ENCODE measurements at places on chromosomes 16 and 17.
A peak's percentile ranks its signal among the peaks of the same experiment; 100 is the strongest.

DNA sequence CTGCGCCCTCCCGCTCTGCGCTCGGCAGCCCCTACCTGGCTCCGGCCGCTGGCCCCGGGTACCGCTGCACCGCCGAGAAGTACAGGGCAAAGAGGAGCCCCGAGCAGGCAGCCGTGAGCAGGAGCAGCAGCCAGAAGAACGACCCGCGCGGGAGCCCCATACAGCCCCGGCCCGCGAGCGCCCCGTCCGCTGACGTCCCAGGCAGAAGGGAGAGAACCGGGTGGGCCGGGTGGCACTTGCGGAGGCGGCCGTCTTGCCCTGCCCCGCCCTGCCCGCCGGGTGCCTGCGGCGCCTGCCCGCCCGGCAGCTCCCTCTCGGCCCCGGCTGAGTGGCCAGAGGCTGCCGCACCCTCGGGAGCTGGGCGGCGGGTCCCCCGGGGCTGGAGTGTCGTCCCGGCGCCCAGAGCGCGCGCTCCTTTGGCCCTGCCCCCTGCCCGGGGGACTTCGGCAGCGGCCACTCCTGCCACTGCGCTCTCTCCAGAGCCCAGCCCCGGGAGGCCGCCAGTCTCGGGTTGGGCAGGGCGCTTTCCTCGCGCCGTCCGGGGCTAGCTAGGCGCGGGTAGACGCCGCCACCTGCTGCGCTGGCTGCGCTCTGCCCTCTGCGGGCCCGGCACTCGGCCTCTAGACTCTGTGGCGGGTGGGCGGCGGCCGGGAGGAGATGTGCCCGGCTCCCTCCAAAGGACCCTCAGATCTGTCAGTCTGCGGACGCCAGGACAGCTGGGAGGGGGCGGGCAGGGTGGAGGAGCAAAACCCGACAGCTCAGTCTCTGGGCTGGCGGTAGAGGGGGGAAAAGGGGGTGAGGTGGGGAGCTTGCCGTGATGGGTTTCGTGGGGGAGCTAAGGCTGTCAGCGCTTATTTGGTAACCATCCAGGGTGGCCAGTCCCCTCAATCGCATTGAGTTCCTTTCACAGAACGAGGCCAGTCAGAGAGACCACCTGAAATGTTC lies at the start of gene ST6GALNAC2:
TSS of gene ST6GALNAC2 (minus strand) at position 212 of the 945 bp plus-strand sequence. CDS start at position 160, 52 bp downstream.
- peak; percentile 72 for DNase-seq

- DNase-seq = no peak
Observed at GRCh38 chr17:60300949-60301348, 91.0 kb downstream of the USP32 start.

DNA sequence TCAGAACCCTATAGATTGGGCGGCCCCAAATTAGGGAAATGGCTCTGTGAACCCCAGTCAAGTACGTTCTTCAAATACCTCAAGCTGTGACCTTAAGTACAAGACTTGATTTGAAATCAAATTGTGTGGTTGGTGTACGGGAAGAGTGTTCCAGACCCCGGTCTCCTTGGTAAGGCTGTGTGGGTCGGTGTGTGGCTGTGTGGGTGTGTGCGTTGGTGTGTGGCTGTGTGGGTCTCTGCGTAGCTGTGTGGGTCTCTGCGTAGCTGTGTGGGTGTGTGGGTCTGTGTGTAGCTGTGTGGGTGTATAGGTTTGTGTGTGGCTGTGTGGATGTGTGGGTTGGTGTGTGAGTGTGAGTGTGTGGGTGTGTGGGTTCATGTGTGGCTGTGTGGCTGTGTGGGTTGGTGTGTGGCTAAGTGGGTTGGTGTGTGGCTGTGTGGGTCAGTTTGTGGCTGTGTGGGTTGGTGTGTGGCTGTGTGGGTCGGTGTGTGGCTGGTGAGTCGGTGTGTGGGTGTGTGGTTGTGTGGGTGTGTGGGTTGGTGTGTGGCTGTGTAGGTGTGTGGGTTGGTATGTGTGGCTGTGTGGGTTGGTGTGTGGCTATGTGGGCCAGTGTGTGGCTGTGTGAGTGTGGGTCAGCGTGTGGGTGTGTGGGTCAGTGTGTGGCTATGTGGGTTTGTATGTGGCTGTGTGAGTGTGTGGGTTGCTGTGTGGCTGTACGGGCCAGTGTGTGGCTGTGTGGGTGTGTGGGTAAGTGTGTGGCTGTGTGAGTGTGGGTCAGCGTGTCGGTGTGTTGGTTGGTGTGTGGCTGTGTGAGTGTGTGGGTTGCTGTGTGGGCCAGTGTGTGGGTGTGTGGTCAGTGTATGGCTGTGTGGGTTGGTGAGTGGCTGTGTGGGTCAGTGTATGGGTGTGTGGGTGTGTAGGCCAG lies 238.7 kb upstream of the ZFHX3 start:
- no peak for DNase-seq

DNA sequence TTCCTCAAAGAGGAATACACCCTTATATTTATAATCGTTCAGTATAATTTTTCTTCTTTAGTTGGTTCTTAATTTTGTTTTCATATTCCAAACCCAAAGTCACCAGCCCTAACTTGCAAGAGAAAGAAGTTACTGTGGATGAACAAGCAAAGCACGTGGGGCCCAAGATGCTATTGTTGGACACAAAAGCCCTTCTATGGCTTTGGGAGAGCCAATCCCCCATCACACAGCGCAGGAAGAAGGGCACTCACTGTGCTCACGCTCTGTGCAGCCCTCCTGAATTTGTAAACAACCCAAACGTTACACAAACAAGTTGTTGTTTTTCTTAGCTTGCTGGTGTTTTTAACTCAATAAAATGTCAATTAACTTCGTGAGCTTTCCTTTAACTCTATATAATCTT lies 22.5 kb downstream of the SPPL2C start:
- DNase-seq = no peak

DNA sequence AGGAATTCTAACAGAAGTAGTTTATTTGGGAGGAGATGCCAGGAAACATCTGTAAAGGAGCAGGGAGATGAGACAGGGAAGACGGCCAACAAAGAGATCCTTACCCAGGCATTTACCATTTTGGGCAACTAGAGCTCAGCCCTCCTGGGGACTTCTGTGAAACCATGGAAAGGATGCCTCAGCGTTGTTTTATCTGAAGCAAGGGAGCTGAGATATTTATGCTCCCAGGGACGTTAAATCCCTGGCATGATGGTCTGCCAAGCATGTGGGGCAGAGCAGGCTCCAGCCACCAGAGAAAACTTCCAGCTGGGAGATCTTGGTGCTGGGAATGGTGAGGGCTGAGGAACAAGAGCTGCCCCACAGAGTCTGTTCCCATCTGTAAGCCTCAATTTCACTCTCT lies 114.8 kb upstream of the FOXF1 start:
- DNase-seq = no peak

DNA sequence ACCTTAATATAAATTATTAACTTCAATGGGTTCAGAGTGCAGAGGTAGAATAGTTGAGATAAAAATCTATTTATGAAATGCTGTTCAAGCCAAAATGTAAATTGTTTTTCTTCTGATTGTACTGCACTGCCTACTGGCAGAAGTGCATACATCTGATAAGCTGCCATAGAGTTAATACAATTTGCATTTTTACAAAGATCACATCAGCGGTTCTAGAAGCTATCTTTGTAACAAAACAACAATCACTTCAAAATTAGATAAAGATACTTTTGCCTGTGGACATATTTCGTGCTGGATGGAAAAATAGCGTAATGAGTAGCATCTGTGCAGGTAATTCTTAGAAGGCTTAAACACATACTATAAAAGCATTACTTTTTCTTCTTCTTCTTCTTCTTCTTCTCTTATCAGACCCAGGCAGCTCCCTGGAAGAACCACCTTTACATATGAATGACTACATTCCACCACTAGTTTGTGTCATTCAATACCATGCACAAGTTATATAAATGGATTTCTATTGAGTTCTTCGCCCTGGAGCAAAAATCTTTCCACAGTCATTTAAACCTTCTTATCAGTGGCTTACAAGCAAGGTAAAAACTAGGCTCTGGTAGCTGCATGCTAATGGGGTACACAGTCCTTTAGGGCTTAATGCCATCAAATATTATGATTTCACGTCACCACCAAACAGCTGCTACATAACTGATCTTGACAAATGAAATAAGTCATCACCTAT lies 47.0 kb downstream of the SYNRG start:
- DNase-seq = no peak

- no peak for DNase-seq
Observed at GRCh38 chr17:47735139-47735464, 2.1 kb downstream of the TBX21 start.
